ENCODE measurements at places on chromosomes 1 and 21. TPM values are rescaled to one million over a fixed set of nuclear protein-coding genes. Genes with fewer than 3 reads are reported as not detected.

SMPDL3B gene
- total RNA-seq = 0.97 TPM

DNA sequence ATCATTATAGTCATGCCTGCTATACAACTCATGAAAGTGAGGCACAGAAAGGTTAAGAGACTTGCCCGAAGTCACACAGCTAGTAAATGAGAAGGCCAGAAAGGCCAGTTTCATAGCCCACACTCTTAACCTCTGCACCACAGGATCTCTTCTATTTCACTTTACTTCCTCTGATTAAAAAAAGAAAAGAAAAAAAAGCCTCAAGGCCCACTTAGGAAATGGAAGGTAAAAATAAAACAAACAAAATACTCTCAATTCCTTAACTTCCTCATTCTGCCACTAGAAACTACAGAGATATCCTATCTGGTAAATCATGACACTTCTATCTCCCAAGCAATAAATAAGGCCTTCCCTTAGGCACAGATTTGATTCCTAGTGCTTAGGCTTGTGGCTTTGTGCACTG is 7.6 kb upstream of the ENAH start:
- H3K4me3 ChIP-seq = no peak overlapping the region
- H3K27me3 ChIP-seq = no peaks in the 10 kb centered on the region
- no peak for DNase-seq
- peaks cover 5% of the 10 kb centered on the region for H3K4me1 ChIP-seq

DNA sequence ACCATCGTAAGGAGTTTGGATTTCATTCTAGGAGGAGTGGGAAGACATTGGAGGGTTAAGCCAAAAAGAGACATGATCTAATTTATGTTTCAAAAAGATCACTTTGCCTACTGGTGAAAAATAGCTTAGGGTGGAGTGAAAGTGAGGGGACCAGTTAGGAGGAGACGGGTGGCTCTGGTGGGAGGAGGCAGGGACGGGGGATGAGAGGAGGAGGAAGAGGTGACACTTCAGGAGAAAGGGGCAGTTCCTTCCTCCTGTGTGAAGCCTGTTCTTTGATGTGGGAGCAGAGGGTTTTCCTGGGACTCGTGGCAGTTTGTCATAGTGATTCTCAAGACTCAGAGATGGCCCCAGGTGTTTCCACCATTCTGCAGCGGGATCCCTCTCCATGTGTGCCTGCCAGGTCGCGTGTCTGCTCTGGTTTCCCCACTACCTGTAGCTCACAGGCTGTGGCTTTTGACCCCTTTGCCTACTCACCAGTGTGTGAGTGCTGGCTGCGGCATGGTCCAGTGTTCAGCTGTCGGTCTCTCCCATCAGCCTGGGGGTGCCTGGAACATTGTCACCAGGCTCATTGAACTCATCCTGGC is 102.4 kb downstream of the CNIH3 start:
- H3K36me3 ChIP-seq = no peaks in the 10 kb centered on the region
- no peak overlapping the region for H3K4me3 ChIP-seq
- peaks cover 14% of the 10 kb centered on the region for H3K4me1 ChIP-seq
- peaks cover 34% of the 10 kb centered on the region for H3K27me3 ChIP-seq
- peak; percentile 16 for DNase-seq

DNA sequence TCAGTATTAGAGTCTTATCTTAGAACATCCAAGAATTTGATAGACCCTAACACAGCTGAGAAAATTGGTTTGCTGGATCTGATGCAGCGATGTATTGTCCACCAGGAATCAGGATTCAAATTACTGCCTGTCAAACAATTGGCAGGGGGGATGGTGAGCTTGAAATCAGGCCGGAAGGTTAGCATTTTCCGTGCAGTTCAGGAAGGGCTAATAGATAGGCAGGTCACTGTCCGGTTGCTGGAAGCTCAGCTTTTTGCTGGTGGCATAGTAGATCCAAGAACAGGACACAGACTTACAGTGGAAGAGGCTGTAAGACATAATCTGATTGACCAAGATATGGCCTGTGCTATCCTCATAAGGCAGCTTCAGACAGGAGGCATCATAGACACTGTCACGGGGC is 127.2 kb downstream of the MACF1 start:
- no peak overlapping the region for H3K27ac ChIP-seq
- H3K36me3 ChIP-seq = peaks cover 20% of the 10 kb centered on the region
- DNase-seq = no peak
- no peaks in the 10 kb centered on the region for H3K27me3 ChIP-seq

- no peak overlapping the region for H3K4me3 ChIP-seq
- H3K4me1 ChIP-seq = no peaks in the 10 kb centered on the region
- no peak for DNase-seq
- H3K36me3 ChIP-seq = no peaks in the 10 kb centered on the region
- peaks cover 11% of the 10 kb centered on the region for H3K27me3 ChIP-seq
These were observed 425.3 kb downstream of the DUSP10 start for GRCh38 chr1:221316491-221317056.

DNA sequence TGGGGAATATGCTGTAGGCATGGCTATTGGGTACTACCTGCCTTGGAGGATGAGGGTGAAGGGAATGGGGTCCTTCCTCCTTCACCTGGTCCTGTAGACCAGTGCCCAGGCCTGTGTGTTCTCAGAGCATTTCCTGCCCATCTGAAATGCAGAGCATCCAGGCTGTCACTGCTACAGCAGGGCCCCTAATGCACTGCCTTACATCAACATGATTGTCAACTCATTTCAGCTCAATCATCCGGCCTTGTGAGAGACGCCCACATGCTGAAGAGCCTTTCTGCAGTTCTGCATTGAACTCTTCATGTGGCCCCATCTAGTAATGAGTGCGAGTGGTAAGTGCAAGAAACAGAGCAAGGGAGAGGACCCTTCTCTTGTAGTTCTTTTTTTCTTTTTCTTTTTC is 39.8 kb upstream of the SRP9 start:
- H3K4me3 ChIP-seq = no peak overlapping the region
- H3K4me1 ChIP-seq = no peaks in the 10 kb centered on the region
- no peaks in the 10 kb centered on the region for H3K27me3 ChIP-seq
- H3K36me3 ChIP-seq = no peaks in the 10 kb centered on the region
- H3K27ac ChIP-seq = no peak overlapping the region
